NCI-H2081 (cell line): ENCODE measurements at places on chromosomes 5 and 9.

DNA sequence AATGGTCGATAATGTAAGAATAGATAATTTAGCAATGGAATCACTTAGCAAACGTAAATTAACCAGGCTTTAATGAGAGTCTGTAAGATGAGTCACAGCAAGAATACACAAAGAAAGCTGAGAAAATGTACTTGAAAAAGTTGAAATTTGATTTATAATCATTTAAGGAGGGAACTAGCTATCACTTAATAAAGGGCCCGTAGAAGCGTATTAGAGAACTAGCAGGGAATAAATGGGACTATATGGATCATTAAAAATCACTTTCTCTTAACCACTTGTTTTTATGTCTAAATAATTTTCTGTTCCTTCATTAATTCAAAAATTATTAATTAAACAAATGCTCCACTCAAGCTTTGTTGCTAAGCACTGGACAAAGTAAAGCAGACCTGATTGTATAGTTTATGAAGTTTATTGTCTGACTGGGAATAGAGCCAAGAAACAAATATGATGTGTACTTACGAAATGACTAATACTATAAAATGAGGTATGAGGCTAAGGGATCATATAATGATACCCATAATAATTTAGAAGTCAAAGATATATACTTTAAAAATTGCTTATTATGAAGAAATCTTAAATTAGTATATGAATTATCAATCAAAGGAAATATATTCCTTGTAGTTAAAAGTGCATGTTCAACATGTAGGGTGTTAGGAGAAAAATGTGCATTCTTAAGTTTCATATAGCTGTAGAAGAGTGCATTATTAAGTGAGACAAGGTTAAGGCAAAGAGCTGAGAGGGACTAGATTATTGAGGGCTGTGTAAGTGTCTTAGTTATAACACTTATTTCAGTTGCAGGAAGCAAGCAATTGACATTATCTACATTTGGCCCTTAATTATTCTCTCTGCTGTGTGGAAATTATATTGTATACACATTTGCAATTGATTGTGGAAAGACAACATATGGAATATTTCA lies 196.8 kb downstream of the PRDM9 start:
- peak; percentile 48 for DNase-seq

DNA sequence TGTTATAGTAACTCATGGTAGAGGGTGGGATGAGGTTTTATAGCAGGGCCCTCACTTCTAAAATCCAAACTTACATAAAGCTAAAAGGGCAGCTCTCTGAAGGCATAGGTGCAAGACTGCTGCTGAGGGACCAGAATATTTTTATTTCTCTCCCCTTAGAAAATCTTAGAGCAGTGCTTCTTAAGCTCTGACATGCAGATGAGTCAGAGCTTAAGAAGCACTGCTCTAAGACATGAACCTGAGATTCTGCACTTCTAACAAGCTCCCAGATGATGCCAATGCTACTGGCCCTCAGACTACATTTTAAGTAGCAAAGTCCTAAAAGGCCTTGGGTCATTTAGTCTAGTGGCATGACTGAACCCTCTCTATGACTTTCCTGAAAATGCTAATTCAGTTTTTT lies 97.6 kb upstream of the SPRY4 start:
- no peak for DNase-seq

- DNase-seq = no peak
Measured at GRCh38 chr5:147559749-147560148, 49.9 kb upstream of the DPYSL3 start.

- no peak for DNase-seq
Measured at GRCh38 chr5:103375350-103375749, 116.8 kb downstream of the MACIR start.

GRCh38 chr5:97163360-97163764 lies 19.7 kb downstream of the RIOK2 start:
- no peak for DNase-seq

DNA sequence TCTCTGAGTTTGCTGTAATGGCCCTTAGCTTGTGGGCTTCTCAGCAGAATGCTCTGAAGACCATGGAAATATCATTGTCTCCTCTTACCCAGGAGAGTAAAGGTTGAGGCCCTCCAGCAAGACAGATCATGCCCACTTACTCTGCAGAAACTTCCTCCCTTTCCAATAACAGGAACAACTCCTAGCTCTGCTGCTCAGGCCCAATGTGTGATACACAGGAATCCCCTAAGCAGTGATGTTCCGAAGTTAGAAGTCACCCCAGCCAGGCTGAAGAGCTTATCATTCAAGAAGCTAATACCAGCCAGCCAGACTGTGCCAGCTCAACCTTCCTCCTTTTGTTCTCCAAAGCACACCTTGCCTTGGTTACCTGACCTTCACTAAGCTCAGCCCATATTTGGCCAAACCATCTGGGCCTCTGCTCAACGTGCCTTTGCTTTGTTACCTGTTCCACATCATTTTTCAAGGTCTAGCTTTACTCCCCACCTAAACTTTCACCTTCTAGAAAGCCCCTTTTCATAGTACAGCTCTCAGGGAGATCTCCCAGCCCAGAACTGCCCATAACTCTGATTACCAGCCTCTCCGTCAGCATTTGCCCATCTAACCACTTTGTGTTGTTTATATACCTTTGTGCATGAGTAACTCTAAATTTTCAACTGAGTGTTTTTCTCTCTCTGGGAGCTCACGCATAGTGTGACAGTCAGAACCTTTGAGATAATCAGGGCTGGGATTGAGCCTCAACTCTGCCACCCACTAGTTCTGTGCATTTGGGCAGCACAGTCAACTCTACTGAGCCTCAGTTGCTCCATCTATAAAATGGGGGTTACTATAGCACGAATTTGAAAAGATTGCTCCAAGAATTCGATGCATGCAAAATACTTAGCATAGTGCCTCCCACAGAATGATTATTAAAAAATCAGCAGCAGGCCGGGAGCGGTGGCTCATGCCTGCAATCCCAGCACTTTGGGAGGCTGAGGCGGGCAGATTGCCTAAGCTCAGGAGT lies 107.6 kb upstream of the CPEB4 start:
- DNase-seq = no peak

DNA sequence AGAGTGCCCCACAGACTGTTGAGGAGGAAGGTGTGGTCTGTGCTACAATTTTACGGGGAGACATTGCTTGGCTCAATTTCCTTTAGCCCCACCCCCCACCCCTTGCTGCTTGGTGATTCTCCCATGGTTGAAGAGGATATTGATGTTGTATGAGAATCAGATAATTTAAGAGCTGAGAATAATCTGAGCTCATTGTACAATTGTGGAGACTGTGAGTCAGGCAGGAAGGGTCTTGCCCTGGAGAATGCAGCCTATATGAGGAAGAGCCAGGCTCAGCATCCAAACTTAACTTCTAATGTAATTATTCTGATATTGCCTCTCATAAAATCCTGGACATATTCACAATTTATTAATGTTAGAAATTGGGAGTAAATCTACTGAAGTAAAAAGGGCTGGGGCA lies 26.1 kb upstream of the OR2S2 start:
- no peak for DNase-seq

DNA sequence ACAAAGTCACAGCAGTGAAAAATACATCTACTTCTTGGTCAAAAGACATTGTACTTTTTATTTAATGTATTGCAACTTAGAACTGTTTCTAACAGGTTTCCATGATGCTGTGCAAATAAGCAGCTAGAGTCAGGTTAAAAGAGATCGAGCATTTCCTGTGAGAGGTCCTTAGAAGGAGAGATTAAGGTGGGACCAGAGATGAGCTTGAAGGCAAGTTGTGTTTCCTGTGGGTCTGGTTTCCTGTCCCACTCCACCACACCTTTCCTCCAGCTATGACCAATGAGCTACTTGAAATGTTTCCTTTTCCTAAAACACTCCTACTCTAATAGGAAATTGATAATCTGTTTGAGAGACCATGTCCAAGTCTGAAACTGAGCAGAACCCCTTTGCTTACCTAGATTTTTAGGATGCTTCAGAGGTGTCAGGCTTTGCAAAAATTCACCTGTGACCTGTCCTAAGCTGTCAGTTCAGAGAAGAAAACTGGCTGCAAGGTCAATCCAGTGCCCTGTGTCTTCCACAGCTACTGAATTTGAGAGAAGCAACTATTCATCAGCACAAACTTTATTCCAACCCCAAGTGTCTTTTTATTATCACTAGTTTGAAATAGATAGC lies 13.1 kb upstream of the RLN1 start:
- DNase-seq = no peak
